ENCODE measurements at places on chromosomes 7 and 10.

DNA sequence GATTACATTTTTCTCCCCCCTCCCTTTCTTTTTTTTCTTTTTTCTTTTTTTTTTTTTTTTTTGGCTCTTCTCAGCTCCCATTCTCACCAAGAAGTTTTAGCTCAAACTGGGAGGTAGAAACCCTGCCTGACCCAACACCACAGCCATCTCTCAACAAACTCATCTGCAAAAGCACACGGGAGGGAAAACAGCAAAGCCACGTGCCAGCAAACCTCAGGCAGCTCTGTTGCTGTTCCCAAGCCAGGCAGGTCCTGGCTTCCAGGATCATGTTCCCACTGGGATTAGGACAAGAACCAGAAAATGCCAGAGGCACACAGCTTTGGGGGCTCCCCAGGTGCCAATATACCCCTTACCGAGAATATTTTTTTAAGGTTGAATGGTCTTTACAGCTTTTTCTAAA lies 56.7 kb downstream of the ITIH5 start:
- no peak for DNase-seq

DNA sequence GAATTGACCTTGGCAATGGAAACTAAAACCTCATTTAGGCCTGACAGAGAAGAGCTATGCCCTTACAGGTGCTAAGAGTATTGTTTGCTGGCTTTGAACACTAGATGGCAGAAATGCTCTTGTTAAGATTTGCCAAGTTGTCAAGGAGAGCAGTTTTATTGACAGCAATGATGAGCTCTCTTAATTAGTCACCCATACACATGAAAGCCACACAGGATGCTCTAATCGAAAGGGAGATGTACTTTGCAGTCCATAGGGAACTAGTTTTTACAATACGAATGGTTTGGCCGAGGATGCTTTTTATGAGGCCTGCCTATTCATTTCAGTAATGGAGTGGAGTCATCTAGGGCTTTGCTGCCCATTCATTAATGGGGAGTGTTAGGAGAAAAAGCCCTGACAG lies 45.4 kb upstream of the MBL2 start:
- no peak for DNase-seq

- no peak for DNase-seq
Measured at GRCh38 chr10:111303887-111304286, 227.1 kb downstream of the ADRA2A start.

GRCh38 chr7:20236790-20237189 lies 19.6 kb upstream of the MACC1 start:
- no peak for DNase-seq

- DNase-seq, result no peak
Measured at GRCh38 chr7:128707752-128708151, 31.4 kb upstream of the CALU start.

DNA sequence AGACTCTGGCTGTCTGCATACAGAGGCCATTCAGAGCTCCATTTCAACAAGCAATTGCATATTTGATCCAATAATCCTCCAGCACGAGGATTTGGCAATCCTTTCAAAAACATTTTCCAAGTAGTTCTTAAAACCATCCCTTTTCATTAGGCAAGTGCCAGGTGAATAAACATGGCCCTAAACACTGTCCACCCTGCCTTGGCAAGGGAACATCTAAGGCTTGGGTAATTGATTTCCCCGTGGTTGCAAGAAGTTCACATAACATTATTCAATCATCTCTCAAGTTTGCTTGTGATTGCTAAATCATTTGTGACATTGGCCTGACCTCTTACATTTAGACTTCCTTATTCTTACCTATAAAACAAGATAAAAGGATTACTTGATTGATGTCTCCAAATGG lies 175.2 kb downstream of the CTTNBP2 start:
- no peak for DNase-seq
